ENCODE measurements at places on chromosomes 7 and 10. TPM values are rescaled to one million over a fixed set of nuclear protein-coding genes. Genes with fewer than 3 reads are reported as not detected.
A peak's percentile ranks its signal among the peaks of the same experiment; 100 is the strongest.

Gene GNAT3
- not detected for total RNA-seq

Gene FEZF1
- total RNA-seq: not detected

GRCh38 chr7:92797693-92798092, 38.7 kb downstream of the CDK6 start:
- peak; percentile 43 for DNase-seq

DNA sequence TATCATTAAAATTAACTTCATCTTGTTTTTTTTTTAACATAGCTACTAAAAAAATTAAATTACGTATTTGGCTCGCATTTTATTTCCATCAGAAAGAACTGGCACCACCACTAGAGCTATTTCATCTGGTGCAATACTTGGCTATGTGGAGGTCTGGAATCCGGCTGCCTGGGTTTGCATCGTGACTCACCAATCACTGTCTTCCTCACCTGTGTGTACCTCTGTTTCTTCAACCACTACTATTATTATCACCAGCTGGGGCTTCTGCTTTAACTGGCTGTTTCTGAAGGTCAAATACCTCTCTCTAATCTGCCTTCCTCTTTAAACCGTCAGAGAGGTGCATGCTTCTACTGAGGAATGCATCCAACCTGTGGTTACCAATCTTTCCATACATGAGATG, 6.5 kb downstream of the WDR91 start:
- DNase-seq: no peak

GRCh38 chr10:20768843-20769242, 128.3 kb downstream of the NEBL start:
- DNase-seq: no peak

DNA sequence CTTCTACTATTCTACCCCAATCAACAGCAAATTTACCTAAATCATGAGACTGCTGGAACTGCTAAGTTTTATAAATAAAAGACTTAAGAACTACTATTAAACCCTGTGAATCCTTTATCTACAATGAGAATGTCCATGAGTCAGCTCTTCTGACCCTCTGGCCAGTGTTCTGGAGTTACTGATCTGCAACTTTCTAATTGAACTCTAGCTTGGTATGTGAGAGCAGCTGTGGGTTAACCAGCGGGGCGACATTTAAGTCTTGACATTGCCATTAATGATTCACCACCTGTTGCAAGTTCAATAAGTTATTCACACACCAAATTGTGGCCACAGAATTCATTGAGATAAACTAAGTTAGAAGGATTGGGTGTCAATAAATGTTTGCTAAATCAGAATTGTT, 359.8 kb downstream of the PCDH15 start:
- DNase-seq: no peak

- DNase-seq: no peak
Observed at GRCh38 chr10:3901370-3901769, 116.4 kb upstream of the KLF6 start.

DNA sequence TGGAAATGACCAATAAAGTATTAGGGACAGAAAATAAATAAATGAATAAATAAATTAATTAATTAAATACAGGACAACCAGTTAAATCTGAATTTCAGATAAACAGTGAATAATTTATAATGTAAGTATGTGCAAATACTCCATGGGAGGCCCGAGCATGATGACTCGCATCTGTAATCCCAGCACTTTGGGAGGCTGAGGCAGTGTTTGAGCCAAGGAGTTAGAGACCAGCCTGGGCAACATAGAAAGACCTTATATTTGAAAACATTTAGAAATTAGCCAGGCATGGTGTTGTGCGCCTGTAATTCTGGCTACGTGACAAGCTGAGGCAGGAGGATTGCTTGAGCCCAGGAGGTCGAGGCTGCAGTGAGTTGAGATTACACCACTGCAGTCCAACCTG, 123.7 kb downstream of the CUL2 start:
- DNase-seq: no peak

GRCh38 chr10:97549587-97550322, 22.8 kb upstream of the ANKRD2 start:
- DNase-seq: no peak

GRCh38 chr7:115249080-115249479, 327.2 kb downstream of the MDFIC start:
- DNase-seq: peak; percentile 22

DNA sequence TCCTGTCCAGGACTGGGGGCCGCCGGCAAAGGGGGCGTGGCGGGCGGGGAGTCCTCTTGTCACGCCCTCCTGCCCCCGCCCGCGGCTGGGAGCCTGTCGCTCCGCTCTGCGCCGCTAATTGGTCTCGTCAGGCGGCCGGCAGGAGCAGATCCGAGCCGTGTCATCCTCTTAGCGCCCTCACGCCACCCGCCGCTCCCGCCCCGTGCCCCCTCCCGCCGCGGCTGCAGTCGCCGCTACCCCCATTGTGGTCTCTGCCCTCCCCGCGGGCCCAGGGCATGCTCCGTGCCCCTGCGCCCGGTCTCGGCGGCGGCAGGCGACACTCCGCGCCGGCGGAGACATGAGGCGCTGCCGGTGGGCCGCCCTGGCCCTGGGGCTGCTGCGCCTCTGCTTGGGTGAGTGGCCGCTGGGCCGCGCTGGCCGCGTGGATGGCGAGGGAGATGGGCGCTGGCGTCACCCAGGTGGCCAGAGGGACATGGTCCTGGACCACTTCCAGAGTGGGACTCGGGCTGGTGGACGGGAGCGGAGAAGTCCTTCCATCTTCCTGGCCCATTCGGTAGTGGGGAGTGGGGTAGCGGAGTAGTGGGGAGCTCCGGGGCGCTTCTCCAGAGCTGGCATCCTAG, at the start of gene CDHR1:
CDHR1 (plus strand) TSS at position 114 of the 620 bp plus-strand sequence; CDS start at position 338, 224 bp downstream.
- DNase-seq: peak; percentile 7

GRCh38 chr7:137036768-137037167, 168.3 kb downstream of the CHRM2 start:
- DNase-seq: no peak
